ENCODE measurements at places on chromosomes 7 and 10.

DNA sequence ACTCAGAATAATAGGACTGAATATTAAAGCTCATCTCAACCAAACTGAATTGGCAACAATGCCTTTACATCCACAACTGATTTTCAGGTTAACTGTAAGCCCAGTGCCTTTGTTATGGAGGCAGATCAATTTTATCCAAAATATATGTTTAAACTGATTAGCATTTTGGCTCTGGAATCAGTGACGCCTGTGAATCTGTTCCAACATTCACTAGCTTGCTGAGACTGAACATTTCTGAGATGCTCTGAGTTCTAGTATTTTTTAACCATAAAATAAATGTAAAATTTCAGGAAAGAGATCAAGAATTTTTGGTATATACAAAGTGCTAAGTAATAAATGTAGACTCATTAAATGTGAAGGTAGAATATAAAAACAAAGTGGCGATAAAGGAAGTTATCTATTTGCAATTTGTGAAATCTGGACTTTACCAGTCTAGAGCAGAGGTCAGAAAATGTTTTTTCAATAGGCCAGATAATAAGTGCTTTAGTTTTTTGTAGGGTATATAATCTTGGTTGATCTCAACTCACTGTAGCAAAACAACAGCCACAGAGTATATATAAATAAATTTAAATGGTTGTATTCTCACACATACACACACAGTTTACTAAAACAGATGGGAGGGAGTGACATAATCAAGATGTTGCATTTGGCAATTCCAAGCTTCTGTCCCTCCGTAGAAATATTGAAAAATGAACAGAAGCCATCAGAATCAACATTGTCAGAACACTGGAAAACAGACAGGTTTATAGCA, 560.3 kb downstream of the ZWINT start:
- DNase-seq, result no peak

DNA sequence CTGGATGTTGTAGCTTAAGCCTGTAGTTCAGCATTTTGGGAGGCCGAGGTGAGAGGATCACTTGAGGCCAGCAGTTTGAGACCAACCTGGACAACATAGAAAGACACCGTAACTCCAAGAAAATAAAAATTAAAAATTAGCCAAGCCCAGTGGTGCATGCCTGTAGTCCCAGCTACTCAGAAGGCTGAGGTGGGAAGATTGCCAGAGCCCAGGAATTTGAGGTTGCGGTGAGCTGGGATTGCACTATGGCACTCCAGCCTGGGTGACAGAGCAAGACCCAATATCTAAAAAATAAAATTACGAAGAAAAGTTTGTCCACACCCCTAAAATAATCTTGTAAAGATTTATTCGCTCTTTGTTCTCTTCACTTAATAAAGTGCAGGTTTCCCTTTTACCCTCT, 951.0 kb downstream of the TYW1 start:
- no peak for DNase-seq

GRCh38 chr10:123038782-123039631, 30.2 kb downstream of the ACADSB start:
- no peak for DNase-seq

DNA sequence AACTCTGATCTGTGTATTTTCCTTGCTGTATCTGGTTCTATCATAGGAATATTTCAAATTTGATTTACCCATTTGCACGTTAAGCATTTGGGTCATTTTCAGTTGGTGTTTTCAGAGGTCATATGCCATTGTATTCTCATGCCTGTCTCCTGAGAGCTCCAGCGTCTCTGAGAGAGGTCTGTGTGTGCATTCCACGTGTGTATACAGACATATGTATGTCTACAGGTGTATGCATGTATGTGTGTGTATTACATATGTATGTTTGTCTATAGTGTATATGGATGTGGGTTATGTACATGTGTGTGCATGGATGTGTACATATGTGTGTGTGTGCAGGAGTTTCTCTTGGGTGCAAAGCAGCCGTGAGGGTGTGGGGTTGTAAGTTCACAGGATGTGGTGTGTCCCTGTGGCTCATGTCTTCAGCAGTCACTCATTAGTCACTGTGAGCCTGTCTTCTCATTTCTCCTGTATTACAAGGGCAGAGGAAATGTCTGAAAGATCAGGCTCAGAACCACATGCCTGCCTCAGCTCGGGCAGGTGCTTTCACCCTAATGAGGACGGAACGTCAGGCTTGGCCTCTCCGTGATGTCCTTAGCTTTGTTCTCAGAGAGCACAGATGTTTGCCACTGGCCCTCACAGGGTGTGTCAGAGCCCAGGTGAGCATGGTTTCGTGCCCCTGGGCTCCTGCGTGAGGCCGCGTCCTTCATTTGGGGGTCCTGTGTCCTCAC, 101.6 kb downstream of the NKX6-2 start:
- DNase-seq, result peak; percentile 51

DNA sequence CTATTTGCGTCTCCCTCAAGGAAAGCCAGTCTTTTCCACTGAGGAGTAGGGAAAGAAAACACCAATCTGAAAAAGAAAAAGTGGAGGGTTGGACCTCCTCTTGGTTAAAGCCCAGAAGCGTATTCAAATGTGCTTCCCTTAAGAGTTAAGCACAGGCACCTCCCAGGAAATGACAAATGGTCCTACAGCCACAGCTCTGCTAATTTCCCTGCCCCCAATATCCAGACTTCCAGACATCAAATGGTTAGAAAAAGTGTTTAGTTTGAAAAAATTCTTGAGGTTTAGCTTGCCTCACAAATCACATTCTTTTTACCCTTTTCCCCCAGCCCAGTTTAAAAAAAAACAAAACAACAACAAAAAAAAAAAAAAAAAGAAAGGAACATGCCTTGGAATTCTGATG, 19.0 kb upstream of the COL1A2 start:
- DNase-seq, result no peak

- DNase-seq, result no peak
Measured at GRCh38 chr7:62361-63116, 129.8 kb upstream of the FAM20C start.

- DNase-seq, result no peak
Measured at GRCh38 chr7:114309729-114310128, 104.9 kb upstream of the FOXP2 start.

- DNase-seq, result no peak
Measured at GRCh38 chr10:110006358-110007160, 1.2 kb upstream of the ADD3 start.

DNA sequence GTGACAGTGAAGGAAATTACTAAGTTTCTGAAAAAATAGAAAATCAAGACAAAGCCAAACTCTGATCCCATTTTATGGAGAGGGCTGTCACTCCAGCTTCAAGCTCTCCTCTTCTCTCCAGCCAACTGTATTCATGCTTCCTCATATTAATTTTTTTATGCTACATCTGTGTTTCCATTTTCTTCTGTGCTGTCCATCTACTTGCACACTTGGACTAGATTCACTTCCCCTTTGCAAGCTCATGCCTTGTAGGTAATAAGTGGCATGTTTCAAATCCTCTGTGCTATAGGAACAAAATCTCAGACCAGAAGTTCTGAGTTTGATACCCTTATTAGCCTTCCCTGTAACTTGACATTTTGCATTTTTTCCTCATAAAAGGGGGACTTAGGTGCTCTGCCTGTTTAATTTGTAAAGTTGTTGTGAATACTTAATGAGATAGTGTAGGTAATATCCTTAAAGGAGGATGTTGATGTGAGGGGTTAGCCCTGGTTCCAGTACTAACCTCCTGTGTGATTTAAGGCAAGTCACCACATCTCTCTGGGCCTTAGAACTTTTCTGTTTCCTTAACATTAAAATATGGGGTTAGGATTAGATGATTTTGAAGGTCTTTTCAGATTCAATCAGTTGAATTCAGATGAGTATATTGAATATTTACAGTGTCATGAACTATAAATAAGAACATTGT, 358.8 kb downstream of the BBS9 start:
- DNase-seq, result no peak

- no peak for DNase-seq
Measured at GRCh38 chr7:115208710-115209560, 287.0 kb downstream of the MDFIC start.

DNA sequence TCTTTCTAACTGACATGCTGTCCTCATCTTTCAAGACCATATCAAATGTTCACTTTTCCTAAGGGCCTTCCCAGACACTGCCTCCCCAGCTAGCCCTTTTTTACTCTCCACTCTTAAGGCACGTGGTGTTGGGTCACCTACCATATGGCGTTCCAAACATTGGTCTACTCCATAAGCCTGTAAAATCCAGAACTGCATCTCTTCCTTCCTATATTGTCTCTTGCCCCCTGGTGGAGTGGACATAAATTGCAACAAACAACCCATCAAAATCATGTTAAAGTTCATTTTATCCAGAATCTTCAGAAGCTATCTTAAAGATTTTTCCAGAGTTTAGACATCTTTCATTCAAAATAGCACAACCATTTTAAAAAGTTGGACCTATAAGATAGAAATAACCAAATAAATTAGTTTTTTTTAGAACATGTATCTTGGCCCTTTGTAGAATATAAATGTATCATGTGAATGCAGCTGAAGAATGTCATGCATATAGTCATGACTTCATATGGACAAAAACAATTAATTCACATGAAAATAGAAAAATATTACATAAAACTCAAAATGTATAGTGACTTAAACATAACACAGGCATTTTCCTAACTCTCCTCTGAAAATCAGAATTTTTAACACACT, 180.6 kb upstream of the CHRM2 start:
- no peak for DNase-seq

DNA sequence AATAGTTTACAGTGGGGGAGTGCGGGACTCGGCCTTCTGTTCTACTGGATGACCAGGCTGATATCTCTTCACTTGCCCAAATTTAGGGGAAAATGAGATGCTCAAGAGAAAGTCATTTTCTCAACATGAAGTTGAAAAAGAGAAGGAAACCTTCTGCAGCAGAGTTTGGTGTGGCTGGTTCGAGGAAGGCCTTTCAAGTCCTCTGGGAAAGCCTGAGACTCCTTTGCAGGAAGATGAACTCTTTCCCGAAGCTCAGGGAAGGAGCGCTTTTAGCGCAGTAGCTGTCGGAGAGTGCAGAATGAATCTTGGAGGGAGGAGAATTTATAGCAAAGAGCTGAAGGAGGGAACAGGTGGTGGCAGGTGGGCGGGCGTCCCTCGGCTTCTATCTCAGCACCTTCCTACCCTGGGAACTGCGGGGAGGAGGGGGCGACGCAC, at the start of gene ATOH7:
TSS of gene ATOH7 (minus strand) at position 297 of the 435 bp plus-strand sequence. CDS start 436 bp downstream, outside the sequence.
- DNase-seq, result no peak

DNA sequence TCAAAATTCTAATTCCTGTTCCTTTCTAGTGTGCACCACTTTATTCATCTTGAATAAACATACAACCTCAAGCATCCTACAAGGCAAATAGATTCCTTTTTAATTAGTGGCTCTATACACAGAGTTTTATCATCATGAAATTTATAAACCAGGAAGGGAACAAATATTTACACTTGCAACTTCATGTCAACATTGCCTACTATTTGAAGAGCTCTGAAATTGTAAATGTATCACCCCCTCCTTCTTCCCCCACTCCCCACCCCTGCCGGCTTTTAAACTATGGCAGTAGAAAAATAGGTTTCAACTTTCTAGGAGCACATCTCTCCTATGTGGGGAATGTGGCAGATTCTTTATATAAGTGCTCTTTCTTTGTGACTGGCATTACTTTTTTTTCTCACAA, 49.6 kb downstream of the KAT6B start:
- no peak for DNase-seq

- no peak for DNase-seq
Measured at GRCh38 chr7:140190588-140190987, 13.8 kb upstream of the KDM7A start.

GRCh38 chr10:34864149-34865067, 49.3 kb upstream of the PARD3 start:
- DNase-seq, result no peak

DNA sequence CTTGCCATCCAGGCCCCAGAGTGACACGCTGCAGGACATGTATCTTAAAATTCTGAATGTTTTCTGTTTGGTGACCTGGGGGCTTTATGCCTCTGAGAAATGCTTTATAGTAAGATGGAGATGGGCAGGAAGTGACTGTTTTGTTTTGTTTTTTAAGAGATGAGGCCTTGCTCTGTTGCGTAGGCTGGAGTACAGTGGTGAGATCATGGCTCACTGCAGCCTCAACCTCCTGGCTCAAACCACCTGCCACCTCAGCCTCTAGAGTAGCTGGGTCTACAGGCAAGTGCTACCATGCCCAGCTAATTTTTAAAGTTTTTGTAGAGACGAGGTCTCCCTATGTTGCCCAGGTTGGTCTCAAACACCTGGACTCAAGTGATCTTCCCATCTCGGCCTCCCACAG, 20.6 kb downstream of the ZNF777 start:
- no peak for DNase-seq

GRCh38 chr7:17942231-17942630, 1.9 kb upstream of the SNX13 start:
- DNase-seq, result no peak

DNA sequence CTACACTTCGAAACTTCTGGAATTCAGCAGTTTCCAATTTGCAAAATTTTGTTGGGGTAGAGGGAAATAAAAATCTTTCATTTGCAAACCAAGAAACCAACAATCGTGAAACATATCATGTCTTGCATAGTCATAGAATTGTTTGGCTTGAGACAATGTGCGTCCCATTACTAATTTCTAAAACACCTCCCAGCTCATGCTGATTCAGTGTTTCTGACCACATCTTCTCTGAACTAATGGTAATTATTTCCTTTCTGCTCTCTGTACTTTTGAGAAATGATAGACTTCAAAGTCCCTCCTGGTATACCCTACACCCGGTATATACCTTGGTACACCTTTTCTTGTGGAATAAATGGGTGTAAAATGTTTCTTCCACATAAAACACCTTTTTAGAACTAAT, 41.8 kb upstream of the TSPAN13 start:
- no peak for DNase-seq

GRCh38 chr7:123635551-123636359, 19.9 kb upstream of the LMOD2 start:
- DNase-seq, result no peak

- DNase-seq, result no peak
Measured at GRCh38 chr10:89805599-89806013, 104.2 kb downstream of the KIF20B start.

DNA sequence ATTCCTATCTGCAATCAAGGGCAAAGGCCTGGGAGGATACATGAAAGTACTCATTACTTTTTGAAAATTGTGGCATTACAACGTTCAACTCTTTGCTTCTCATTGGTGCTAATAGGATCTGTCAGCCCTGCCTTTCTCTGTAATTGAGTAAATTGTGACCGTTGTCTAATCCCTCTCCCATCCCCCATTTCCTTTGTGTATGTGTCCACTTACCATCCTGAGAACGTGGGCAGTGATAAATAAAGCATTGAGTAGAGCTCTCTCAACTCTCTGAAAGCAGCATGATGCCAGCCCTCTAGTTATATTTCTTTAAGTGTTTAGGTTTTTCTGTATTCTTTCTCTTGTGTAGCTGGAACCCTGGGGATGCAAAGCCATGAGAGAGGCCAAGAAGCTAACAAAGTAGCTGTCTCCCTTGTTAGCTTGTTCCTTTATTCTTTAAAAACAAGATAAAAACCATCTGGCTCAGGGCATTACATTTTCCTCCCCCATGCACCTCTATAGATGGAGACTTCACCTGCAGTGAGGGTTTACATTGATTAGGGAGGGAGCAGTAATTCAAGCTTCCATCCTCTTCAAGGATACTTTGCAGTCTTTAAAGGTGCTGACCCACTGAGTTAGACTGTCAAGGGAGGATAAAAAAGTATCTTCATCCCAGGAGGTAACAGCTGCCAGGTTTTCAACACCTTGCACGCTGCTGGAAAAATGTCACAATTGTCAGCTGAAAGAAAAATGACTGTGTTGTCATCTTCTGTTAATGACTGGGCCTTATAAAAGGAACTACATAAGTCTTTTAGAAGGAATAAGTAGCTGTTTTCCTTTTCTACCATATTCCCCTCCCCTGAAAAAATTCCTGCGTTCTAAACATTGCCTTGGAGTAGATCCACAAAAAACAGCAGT, 112.3 kb downstream of the BTRC start:
- no peak for DNase-seq

- DNase-seq, result no peak
Measured at GRCh38 chr7:148303295-148304082, 287.1 kb upstream of the C7orf33 start.
